ENCODE measurements at places on chromosomes 2 and 18.
A peak's percentile ranks its signal among the peaks of the same experiment; 100 is the strongest.

GRCh38 chr2:158965107-158965506 is 3.3 kb upstream of the TANC1 start:
- DNase-seq = no peak

- DNase-seq = no peak
Measured at GRCh38 chr18:9380621-9381395, 46.2 kb downstream of the TWSG1 start.

GRCh38 chr2:167582619-167583018 is 664.8 kb downstream of the STK39 start:
- DNase-seq = no peak

DNA sequence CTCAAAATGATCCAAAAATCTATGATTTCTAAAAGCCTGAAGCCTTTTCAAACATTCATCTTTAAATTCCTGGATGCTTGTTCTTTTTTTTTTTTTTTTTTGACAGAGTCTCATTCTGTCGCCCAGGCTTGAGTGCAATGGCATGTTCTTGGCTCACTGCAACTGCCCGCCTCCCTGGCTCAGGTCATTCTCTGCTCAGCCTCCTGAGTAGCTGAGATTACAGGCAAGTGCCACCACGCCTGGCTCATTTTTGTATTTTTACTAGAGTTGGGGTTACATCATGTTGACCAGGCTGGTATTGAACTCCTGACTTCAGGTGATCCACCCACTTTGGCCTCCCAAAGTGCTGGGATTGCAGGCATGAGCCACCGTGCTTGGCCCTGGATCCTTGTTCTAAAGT is 649.5 kb downstream of the XIRP2 start:
- DNase-seq = no peak

- DNase-seq = no peak
Measured at GRCh38 chr2:237932731-237933131, 34.1 kb upstream of the UBE2F start.

DNA sequence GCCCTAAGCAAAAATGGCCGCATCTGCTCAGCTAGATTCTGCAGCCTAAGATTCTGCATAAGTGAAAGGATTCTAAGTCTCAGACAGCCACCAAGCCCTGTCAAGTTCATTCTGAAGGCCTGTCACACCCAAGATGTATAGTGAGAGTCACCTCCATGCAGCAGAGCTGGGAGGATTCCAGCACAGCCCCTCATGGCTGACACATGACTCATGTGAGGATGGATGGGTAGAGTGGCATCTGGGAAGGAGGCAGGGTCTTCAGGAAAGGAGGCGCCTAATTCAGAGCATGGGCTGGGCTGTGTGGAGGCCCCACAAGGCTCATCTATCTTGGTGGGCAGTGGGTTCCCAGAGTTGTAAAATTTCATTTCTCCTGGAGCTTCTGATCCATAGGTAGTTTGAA is 41.5 kb upstream of the ZBTB7C start:
- DNase-seq = no peak

DNA sequence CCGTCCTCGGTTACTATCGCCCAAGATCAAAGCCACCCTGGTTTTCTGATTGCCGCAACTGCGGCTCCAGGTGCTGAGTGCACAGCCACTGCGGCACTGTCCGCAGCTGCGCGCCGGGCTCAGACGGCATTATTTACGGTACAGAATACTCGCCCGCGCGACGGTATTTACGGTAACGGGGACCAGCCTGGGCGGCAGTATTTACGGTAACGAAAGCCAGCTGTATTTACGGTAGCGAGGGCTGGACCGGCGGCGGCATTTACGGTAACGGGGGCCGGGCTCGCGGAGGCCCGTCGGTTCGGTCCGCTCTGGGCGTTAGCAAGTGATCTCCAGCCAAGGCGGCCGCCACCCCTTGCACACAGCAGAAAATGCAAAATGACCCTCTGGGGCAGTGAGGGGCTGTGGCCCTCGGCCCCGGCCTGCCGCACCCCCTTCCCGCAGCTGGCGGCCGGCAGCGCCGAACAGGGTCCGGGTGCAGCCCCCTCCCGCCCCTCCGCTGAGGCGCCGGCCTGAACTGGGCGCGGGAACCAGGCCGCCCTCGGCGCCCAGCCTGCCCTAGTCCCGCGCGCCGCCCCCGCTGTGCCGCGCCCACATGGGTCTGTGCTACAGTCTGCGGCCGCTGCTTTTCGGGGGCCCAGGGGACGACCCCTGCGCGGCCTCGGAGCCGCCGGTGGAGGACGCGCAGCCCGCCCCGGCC is at the start of gene GNAL:
Gene GNAL (plus strand): TSS at position 293 of the 697 bp plus-strand sequence. CDS start 300 bp downstream, at position 593.
- DNase-seq = no peak

DNA sequence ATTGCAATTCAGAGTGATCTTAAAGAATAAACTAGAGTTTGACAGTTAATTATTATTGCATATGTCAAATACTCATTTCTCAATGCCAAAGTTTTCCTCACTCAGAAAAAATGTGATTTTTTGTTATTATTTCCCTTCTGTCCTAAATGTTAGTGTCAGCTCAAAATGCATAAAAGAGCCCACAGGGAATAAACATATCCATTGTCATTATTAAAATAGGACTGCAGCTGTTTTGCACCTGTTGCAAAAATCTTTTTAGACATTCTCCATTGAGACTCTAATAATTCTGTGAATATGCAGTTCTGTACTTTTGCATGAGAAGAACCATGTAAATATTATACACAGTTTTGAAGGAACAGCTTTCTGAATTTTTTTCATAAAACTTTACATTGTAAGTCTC is 540.0 kb upstream of the SLC39A10 start:
- no peak for DNase-seq

DNA sequence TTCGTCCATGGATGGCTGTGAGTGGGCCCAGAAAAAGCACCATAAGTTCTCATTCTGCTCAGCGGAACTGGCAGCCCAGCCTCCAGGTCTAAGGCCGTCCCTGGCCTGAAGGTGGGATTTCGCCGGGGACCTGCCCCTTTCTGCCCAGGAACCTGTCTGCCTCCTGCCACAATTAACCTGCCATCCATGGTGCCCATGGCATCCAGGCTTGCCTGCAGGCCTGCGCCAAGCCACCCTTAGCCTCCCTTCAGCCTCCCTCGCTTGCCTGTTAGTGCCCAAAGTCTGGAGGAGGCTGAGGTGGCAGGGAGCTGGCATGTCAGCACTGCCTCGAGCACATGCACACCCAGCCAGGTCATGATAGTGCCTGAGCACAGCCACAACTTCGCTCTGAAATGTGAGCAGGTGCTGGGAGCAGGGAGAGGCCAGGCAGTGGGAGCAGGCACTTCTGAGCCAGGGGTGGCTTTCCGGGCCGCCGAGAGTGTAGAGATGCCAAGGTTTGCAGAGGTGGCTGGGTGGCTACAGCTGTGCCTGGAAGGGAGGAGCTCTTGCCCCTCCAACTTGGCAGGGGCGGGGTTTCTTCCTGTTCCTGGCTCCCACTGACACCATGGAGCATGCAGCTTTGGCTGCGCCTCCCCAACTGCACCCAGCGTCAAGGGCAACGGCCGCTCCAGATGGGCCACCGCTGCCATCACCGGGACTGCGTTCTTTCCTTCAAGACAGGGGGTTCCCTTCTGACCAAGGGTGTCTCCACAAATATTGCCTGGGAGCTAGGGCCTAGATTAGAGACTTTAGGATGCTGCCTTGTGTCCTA is 648.9 kb upstream of the VRK2 start:
- no peak for DNase-seq

GRCh38 chr2:150548527-150548926 is 61.1 kb upstream of the RND3 start:
- DNase-seq = no peak

- DNase-seq = peak; percentile 59
Measured at GRCh38 chr18:23071285-23071684, 64.0 kb upstream of the CABLES1 start.

DNA sequence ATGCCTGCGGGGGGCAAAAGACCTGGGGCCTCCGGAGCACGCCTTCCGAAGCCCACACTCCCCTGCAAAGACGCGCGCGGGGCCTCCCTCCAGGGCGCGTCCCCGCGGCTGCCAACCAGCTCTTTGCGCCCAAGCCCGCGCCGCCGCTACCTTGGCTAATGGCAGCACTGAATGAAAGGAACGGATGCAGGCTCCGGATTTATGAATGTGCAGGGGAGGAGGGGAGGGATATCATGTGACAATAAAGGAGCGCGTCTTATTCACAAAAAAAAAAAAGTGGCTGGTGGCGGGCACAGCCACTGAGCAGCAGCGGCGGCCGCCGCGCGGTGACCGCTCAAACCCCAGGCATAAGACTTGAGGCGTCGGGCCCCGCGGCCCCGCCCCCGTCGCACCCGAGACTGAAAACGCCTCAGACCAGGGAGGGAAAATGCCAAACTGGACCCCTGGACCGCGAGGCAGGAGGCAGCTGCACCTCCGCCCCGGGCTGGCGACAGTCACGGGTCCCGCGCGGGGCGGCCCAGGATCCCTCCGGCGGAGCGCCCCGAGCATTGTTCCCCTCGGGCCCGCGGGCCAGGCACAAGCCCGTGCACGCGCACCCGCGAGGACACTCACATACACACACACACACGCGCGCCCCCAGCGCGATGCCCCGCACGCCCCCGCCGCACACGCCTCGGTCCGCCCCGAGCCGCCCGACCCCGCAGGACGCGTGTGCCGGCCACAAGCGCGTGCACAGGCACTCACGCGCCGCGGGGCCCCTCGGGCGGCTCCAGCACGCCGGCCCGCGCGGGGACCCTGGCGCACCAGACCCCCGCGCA is 1.6 kb downstream of the SPRED2 start:
- no peak for DNase-seq

DNA sequence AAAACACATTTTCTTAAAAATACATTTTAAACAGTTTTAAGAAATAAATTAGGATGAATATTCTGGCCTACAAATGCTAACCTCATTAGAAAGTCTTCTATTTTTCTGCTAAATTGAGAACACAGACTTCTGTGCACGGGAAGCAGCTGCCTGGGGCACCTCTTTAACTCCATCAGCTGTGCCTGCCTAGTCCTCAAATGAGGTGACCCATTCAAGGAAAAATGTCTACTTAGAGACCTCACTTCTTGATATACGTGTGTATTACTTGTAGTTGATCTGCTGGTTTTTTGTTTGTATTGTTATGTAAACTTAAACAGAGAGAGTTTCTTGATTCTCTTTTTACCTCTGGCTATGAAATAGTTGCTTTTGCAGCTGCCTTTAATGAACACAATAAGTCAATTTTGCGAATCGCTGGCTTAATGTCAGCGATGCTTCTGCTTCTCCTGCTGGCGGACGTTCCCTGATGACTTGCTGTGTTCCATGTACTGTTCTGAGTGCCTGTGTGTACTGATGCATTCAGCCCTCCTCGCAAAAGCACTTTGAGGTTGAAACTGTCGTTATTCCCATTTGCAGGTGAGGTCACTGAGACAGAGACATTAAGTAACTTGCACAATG is 88.7 kb upstream of the TXNDC2 start:
- DNase-seq = no peak

GRCh38 chr2:192657362-192657761 is 462.6 kb upstream of the TMEFF2 start:
- no peak for DNase-seq

DNA sequence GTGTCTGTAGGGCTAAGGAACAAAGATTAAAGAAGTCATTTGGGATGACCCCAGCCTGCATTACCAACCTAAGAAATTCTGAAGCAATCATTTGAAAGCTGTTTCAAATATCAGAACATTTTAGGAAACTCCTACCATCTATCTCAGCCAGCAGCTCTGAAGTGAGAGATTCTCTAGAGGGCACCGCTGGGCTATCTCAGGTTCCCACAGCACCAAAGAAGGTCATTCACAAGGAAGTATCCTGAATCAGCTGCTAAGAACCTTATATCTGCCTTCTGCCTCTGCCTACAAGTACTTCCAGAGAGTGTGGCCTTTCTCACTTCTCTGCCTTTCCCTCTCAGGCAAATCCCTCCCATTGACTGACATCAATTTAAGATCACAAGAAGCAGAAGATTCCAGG is 13.4 kb upstream of the EVA1A start:
- no peak for DNase-seq

DNA sequence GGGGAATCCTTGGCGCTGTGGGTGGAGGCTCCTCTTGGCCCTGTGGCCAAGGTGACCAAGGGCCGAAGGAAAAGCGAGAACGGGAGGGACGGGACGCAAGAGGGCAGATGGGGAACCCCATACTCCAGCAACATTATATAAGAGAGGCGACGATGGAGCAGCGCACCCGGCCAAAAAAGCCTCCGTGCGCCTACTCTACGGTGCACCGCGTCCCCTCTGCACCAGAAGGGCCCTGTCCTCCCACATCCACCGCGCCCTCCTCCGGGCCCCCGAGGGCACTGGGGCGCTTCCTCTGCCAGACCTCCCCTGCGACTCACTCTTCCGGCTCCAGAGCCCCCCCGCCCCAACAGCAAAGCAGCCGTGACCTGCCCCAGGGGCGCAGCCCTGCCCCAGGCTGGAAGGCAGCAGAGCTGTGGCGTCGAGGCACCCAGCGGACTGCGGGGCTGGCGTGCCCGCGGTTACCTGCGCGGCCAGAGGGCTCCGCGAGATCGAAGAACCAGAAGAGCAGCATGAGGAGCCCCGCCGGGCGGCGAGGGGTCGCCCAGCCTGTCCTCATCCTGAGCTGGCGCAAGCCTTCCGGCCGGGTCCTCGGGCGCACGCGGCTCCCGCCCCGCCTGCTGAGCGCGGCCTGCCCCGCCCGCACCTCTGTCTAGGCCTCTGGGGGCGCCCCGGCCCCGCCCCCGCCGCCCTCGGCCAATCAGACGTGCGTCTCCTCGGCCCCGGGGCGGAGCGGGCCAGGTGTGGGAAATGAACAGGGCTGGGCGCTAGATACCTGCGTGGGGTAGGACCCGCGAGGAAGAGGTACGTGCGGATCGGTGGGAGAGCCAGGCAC is 106.3 kb upstream of the CD302 start:
- peak; percentile 74 for DNase-seq

GRCh38 chr18:48340560-48340959 is 68.6 kb downstream of the ZBTB7C start:
- no peak for DNase-seq

- no peak for DNase-seq
Measured at GRCh38 chr2:7599462-7600258, 682.4 kb downstream of the RNF144A start.

DNA sequence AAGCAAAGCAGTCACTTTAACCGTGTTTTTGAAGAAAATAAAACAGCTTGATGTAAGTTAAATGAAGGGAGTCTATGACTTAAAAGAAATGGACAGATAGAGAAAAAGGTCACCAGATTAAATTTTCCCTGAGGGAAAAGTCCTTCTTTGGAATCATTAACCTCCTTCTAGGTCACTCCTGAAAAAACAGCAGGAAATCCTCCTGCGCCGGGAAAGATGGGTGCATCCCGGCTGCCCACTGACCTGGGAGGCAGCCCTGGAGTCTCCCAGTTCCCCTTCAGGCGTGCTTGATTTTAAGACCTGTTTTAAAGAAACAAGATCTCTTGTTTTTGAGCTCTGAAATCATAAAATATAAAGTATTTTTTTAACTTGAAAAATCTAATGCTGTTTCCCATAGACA is 18.4 kb upstream of the ZNF521 start:
- no peak for DNase-seq

Measured in activated CD8-positive, alpha-beta memory T cell treated with anti-CD3 and anti-CD28 coated beads for 1 hour (primary cell).